ENCODE measurements at places on chromosomes 11 and 22. TPM values are rescaled to one million over a fixed set of nuclear protein-coding genes. Genes with fewer than 3 reads are reported as not detected.
A peak's percentile ranks its signal among the peaks of the same experiment; 100 is the strongest.

- DNase-seq = peak; percentile 72
Observed at GRCh38 chr11:1297576-1298473, 11.6 kb downstream of the TOLLIP start.

- DNase-seq = no peak
Observed at GRCh38 chr11:120900643-120901042, 123.3 kb upstream of the TBCEL start.

- DNase-seq = no peak
Observed at GRCh38 chr11:42625757-42626665, 685.8 kb upstream of the API5 start.

DNA sequence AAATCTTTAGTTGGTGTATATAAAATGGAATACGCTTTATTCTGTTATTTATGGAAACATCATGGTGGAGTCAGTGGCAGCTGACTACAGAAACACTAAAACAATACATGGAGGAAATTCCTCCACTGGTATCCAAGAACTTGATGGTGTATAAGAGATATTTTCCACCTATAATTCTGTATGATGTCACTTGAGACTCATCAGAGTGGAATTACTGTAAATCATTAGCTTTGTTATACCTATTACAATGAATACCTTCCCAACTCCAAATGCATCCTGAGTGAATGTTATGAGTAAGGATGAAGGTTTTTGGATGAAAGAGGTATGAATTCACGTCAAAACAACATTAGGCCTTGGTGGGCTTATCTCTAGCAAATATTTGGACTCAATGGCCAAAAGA, 258.5 kb upstream of the SORL1-AS1 start:
- no peak for DNase-seq

MMP8 gene
- 0.94 TPM for total RNA-seq

- DNase-seq = no peak
Observed at GRCh38 chr22:37502342-37503182, 16.4 kb upstream of the MFNG start.

- DNase-seq = no peak
Observed at GRCh38 chr11:114308689-114309089, 12.5 kb downstream of the NNMT start.

DNA sequence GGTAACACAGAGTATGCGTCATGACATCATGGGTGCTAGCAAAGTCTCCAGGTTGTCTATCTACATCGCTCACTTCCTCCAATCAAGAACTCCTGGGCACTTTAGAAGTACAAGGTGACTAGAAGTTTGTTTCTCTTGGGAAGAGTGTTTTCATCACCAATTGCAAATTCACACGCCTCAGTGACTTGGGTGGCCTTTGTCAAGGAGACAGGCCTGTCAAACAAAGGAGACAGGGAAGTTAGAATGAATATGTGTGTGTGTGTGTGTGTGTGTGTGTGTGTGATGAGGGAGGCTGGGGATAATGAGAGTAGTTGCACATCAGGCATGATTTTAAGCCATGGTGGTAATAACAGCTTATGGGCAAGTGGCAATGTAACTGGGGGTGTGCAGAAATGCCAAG, 953.2 kb downstream of the OPCML start:
- DNase-seq = no peak

PRDM11 gene
- total RNA-seq = 20.7 TPM

EIF1AD gene
- total RNA-seq = 18.1 TPM

- no peak for DNase-seq
Observed at GRCh38 chr11:37497326-37497725, 899.3 kb upstream of the RAG2 start.

DNA sequence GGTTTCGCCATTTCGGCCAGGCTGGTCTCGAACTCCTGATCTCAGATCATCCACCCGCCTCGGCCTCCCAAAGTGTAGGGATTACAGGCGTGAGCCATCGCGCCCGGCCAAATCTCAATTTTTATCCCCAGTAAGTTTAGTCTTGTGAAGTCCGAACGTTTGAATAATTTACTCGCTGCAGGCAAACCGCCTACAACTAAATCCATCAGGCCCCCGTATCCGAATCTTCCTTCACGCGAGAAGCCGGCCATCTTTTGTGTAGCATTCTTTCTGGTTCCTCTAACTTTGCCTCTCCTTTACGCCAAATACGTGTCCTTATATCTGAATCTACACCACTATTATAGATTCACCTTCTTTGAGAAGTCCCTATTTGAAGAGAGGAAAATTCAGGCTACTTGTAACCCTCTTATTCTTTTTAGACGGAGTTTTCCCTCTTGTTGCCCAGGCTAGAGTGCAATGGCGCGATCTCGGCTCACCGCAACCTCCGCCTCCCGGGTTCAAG, 581 bp upstream of the EIF3L start:
- DNase-seq = no peak

DNA sequence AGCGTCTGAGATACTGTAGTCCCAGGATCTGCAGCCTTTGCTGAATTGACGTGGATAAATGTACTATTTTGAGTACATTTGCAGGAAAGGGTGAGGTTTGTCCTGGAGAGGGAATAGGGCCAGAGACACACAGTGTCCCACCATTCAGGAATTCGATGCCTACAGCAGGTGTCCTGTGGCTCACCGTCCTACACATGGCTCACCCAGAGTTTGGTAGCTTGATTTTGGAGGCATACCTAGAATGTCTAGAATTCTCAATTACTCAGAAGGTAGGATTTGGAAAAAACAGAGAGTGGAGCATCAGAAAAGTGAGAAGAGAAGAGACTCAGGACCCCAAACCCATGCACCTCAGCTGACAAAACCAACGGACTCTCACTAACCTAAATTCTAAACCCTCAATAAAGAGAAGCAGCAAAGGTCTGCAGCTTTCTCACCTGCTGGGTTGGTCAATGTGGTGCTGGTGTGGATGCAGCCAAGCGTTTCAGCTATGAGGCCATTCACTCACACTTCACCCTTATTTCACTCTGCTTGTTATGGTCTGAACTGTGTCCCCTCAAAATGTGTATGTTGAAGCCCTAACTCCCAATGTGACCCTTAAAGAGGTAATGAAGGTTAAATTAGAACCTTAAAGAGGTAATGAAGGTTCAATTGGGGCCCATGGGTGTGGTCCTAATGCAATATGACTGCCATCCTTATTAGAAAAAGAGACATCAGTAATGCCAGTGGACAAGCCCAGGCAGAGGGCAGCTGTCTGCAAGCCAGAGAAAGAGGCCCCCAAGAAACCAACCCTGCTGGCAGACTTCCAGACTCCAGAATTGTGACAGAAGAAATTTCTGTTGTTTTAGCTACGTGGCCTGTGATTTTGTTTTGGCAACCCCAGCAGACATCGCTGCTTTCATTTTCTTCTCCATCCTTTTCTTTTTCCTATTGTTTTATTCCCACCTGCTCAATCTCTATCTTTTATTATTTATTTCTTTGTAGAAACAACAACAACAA, 187.8 kb downstream of the SNX19 start:
- no peak for DNase-seq

CST6 gene
- total RNA-seq = 1.5 TPM

DNA sequence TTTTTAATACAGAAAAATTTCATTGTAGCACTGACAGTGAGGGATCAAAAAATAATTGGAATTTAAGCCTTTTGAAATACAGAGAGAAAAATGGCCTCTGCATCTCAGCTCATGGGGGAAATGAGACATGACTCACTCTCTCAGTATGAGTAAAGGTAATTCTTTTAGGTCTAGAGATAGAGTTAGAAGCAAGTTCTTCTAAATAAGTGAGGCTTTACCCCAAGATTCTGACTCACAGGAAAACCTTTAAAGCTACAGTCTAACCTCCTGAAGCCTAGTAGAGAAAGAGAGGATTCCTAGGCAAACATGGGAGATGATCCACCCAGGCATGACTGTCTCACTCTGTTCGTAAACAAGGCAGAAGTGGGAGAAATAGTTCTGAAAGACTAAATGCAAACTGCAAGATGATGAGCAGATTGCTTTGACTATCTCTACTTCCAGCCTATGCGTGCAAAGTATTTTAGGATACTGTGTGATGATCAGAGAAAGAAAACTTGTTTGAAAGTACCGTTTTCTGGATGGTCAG, 1003.3 kb upstream of the CCDC90B start:
- no peak for DNase-seq

CD3G gene
- 0.24 TPM for total RNA-seq

GRCh38 chr11:36398231-36398953, 102.3 kb downstream of the PRR5L start:
- no peak for DNase-seq

DNA sequence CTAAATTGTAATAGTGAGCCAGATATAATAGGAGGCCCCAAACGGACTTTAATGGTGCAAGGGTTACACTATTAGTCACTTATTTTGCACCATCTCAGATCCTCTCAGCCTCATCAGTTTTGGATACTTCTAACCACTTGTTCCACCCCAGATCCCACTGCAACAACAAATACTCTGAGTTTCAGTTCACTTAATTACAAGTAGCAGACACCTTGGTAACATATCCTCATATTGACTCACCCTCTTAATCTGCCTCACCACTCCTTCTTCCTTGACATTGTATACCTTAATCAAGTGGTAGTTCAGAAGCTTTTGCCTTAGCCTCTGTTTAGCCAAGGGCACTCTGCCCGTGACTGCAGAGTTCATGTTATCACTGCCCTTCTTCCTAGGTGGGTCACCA, 256.1 kb upstream of the UBASH3B start:
- no peak for DNase-seq

BIRC3 gene
- 1.8 TPM for total RNA-seq

- DNase-seq = no peak
Observed at GRCh38 chr11:78535027-78535426, 39.6 kb downstream of the NARS2 start.

GRCh38 chr11:133895061-133895479, 49.8 kb upstream of the SPATA19 start:
- no peak for DNase-seq

DNA sequence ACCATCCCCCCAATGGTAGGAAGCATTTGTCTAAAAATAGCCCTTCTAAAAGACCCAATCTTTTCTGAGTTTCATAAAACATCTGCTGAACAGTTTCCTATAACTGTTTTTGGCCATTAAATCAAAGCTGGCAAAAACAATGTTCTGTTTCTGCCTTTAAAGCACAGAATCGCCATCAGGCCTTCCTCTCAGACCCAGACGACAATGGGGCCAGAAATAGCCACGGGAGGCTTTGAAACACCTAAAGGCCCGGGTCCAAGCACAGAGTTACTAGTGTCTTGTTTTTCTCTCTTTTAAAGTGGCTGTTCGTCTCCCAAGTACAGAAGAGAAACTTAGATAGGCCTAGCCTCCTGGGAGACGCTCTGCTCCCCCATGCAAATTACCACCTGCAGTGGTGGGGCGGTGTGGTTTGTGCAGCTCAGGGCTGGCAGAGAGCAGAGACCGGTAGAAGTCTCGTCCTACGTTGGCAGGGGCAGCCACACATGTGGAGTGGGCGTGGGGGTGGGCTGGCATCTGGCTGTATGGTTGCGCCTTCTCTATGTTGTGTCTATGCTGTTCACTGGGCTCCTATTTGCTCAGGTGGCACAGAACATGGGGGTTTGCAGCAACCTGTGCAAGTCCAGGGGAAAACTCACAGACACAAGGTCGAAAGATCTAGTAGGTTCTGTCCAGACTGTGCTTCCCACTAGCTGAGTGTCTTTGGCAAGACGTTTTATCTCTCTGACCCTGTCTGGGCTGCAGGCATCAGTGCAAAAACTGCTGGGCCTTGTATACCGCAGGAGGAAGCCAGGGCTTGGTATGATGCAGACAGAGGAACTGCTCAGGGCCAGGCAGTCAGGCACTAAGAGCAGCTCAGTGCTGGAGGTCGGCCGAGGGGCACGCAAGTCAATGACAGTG, 23.6 kb upstream of the ETS1 start:
- DNase-seq = no peak

CYP2R1 gene
- total RNA-seq = 7.9 TPM

OMP gene
- total RNA-seq = not detected

DNA sequence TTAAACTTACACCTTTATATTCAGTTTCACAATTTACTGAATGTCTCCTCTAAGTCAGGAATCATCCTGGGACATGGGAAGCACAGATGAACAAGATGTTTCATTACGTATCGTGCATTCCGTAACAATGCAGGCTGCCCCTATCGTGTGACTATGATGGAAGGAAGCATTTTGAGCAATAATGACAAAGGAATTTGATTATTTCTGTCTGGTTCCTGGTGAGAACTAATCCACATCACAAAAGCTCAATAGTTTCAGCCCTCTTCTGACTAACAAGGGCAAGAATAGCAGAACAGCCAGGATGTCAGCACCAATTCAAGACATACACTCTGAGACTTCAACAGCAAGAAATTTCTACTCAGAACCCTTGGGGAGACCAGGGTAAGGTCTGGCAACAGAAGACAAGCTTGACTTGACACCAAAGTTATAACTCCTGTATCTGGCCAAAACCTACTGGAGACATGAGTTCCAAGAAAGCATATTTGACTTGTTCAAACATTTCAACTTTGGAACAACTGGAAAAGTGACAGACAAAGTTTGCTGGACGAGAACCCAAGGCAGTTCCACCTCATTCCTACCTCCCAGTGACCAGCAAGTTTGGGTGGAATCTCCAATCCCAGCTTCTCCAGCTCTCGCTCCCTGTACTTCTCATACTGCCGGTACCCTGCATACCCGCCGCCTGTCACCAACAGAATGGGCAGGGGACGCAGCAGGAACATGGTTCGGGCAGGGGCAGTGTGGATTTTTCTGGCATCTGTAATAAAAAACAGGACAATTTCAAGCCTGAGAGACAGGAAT, 14.3 kb downstream of the PISD start:
- DNase-seq = no peak

DNA sequence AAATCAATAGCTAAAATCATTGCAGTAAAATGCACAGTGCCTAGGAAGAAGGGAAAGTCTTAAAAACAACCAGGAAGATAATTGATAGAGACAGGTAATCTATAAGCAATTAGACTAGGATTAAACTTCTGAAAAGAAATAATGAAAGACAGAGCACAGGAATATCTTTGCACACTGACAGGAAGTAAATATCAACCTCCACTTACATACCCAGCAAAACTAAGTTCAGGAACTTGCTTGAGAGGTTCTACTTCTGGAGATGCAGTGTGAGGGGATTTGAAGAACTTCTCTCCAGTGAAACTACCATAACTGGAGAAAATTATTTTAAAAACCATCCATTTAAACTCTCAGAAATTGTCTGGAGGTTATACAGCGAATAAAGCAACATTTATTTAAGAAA, 104.1 kb downstream of the EHF start:
- DNase-seq = no peak

DNA sequence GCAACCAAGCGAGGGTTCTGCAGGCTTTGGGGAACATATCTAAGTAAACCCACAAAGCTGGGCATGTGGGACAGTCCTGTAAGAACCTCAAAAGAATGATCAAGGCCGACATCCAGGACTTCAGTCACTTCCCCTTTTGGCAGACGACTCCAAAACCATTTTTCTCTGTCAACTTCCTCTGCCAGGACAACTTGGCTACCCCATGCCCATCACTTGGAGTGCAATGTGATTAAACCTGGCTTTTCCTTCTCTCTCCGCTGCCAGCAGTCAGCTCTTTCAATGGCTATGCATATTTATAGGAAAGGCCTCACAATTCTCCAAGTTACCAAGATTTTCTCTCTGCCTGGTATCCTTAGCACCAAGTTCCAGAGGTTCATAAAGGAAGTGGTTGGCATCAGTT, 78.9 kb downstream of the C11orf58 start:
- DNase-seq = peak; percentile 59

Measured in cardiac septum (tissue), 1 donor.